ENCODE measurements at places on chromosomes 7 and 10.

DNA sequence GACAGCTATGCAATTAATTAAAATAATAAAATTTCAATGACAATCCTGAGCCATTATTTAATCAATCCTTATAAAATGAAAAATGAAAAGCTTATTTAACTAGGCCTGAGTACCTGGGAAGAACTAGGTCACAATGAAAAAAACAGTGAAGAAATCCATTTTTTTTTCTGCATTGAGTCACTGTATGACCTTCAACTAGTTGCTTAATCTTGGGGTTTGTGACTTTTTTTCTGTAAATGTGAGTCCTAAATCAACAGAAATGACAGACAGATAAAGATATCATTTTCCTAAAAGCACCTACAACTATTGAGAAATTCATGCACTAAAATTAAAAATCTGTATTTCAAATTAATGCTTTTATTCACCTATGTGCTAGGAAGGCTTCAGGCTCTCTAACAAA, 96.8 kb downstream of the TMEM26 start:
- no peak for DNase-seq

DNA sequence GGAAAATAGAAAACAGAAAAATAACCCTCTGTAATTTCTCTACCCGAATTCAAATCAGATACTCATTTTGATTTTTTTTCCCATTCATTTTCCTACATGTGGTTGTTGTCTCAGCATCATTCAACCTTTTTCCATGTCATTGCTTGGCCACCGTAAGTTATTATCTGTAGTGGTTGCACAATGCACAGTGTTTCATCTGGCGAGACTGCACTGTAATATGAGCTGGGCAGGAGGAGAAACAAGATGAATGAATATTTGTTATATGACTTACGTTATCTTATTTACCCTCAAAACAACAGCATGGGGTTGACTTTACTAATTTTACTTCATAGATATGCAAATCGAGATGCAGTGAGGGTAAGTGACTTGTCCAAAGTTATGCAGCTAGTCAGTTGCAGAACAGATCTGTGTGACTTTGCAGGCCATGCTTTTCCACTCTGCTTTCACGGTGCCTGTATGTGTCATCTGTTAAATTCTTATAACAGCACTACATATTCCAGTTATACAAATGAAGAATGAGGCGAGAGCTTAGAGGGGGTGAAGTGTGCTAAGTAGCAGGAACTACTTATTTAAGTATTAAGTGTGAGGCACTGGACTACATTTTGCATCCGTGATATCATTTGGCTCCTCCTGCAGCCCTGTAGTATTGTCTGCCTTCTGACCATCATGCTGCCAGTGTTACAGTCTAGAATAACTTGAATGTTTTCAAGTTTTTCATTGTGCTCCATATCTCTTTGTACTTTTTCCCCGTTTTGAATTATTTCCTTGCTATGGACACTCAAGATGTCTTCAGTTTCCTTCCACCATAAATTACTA, 56.7 kb downstream of the ZMYND11 start:
- no peak for DNase-seq

GRCh38 chr10:20949967-20950366, 52.9 kb upstream of the NEBL start:
- peak; percentile 68 for DNase-seq

GRCh38 chr10:45557275-45557905, 115.2 kb downstream of the ZFAND4 start:
- no peak for DNase-seq
